AG08396 (cell line): ENCODE measurements at places on chromosomes 2 and 18.

DNA sequence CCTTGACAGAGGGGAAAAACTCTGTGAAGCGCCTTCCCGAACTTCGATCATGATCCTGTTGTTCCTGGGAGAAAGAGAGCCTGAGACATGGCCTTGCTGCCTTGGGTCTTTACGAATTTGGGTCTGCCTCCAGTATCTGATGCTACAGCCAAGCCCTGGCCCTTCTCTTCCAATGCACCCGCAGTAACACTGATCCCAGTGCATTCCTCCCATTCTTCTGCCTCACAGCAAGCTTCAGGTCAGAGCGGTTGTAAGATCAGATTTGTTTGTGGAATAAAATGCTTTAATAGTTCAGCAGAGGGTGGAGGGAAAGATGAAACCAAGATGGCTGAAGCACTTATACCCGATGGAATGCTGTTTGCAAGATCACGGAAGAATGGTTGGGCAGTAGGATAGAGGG, 196.7 kb upstream of the SIX2 start:
- DNase-seq, result no peak

DNA sequence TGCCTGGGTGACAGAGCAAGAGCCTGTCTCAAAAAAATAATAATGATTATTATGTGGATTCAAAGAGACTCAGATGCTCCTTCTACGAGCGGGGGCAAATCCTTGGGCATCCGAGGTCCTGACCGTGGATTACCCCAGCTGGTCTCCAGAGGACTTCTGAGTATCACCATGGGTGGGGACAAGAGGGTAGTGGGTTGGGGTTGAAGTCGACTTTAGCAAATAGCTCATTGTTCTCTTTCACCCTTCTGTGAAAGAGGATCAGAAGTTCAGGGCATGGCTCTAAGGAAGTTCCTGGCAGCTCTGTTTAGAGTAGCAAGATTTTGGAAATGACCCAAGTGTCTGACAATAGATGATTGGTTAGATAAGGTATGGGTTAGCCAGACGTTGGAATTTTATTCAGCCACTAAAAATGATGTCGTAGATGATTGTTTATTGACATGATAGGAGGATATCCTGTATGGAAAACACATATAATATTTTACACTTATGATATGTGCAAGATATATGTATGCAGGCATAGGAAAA, 59.0 kb upstream of the SPRED2 start:
- DNase-seq, result no peak

GRCh38 chr2:236550290-236550689, 19.3 kb upstream of the ACKR3 start:
- no peak for DNase-seq

- DNase-seq, result no peak
Measured at GRCh38 chr2:134621939-134622705, 96.7 kb downstream of the TMEM163 start.

DNA sequence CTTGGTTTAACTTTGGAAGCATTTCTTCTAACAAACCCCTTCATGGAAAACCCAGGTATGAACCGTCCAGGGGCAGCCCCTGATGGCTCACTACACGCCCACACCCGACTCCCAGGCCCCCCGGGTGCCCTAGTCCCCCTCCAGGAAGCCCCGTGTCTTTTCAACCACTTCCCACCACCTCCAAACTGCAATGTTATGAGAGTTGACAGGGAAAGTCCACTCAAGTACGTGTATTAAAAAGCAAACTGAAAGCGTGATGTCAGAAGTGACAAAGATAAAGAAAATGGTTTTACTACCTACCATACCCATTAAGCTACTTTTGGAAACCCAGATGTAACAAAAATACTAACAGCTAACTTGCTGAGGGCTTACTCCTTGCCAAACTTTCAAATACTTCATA, 51.5 kb downstream of the L3MBTL4 start:
- no peak for DNase-seq

GRCh38 chr2:163132850-163133249, 294.3 kb upstream of the KCNH7 start:
- DNase-seq, result no peak

DNA sequence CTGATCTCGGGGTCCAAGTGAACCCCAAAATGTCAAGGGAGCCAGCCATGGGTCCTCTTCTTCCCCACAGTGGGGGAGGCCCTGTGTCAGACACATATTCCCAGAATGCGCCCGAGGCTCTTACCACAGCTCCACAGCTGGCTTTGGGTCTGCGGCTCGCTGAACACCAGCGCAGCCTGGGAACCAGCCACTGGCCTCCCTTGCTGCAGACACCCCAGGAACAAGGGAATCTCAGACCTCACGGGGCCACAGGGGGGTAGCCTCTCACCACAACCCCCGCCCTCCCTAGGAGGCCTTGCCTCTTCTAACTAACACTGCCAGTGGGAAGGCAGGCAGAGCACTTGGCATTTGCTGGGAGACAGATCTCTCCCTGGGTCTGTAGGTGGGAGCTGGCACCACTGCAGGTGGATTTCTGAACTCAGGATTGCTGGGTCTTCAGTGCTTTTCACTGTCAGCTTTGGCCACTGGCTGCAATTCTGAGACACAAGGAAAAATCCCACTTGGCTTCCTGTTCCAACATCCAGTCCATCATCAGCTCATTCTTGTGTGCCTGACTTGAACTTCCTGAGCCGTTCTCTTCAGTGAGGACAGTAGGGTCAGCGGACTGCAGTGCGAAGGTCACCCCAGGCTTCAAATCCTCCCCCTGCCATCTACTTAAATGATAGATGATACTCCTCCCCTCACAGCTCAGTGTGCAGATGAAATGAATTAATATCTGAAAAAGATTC, 128.7 kb downstream of the CAPN13 start:
- no peak for DNase-seq

DNA sequence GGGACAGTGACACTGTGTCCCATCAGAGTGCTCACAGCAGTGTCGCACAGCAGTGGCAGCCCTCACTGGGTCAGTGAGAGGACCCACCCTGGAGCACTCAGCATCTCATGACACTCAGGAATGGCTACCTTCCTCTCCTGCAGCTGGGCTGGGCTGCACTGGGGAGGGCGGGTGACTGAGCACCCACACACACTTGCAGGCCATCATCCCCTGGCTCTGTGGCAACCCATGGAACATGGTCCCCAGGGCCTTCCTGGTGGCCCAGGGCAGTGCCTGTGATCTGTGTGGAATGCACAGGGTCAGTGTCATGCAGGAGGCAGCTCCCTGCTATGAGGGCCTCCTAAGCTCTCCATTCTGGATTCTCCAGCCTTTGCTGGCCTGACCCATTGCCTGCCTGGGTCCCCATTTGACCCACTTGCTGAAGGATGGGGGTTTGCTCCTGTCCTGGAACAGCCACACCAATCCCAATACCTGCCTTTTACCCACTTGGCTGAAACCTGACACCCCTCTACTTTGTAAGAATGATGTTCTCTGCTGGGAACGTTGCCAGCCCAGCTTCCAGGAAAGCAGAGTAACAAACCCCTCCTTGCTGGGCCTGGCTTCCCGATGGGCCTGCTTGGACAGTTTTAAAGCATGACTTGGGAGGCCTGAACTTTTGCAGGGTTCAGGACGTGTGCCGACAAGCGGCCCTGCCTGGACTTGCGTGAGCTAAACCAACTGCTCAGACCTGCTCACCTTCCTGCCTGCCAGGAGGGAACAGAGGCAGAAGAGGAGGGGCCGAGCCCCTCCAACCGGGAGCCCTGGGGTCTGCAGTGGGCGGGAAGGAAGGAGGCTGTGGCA, 13.7 kb downstream of the HS6ST1 start:
- peak; percentile 75 for DNase-seq

- no peak for DNase-seq
Measured at GRCh38 chr2:45178359-45178758, 169.1 kb upstream of the SIX2 start.
